ENCODE measurements at places on chromosomes 4 and X. TPM values are rescaled to one million over a fixed set of nuclear protein-coding genes. Genes with fewer than 3 reads are reported as not detected.

DNA sequence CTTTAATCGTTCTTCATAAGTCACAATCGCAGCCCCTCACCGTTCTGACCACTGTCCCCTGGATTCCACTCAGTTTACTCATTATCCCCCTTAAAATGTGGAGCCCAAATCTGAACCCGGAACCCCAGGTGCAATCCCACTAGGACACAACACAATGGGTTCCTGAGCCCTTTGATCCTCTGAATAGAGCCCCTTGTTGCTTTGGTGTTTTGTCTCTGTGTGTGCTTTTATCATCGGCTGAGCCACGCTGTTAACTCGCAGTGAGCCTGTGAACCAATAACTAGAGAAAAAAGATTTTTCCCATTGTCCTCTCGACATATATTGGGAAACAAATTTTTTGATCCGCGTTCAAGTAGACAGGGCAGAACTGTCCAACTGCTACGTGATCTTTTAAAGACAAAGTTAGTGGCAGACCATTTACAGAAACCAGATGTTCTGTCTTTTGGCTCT, 617 bp upstream of the PDHA1 start:
- H3K27ac ChIP-seq = peak overlapping the region; percentile 93
- no peak for DNase-seq
- H3K4me1 ChIP-seq = peaks cover 2% of the 10 kb centered on the region
- no peaks in the 10 kb centered on the region for H3K27me3 ChIP-seq

- H3K27me3 ChIP-seq = no peaks in the 10 kb centered on the region
- H3K4me3 ChIP-seq = no peak overlapping the region
- H3K36me3 ChIP-seq = no peaks in the 10 kb centered on the region
- no peak overlapping the region for H3K27ac ChIP-seq
Observed at GRCh38 chrX:139025816-139026215, 314.3 kb upstream of the FGF13 start.

Gene CT45A10
- not detected for total RNA-seq

DNA sequence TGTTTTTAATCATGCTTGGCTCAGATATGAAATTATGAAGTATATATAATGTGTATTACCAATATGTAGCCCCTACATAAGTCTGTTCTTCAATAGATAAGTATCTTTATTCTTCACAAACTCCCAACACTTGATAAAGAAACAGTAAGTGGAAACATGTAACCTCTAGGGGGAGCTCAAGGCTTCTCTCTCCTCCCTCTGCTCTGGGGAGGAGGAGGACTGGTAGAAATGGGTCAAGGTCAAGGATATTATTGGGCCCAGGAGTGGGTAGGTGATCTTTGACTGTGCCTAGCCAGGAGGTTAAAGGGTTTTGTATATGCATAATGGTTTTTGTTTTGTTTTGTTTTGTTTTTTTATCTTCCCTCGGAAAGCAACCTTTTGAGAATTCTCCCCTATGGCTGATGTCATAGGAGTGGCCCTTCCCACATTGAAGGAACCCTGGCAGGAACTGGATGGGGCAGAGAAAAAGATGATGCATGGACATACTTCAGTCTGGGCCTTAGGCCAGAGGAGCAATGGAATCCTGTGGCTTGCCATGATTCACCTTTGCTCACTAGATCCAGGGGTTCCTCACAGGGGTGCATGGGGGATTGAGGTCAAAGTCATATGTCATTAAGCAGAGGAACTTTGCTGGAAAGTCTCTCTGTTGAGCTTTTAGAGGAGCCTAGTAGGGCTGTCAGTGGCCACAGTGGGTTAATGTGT, 460.3 kb downstream of the MID1IP1 start:
- no peak overlapping the region for H3K4me3 ChIP-seq
- H3K36me3 ChIP-seq = no peaks in the 10 kb centered on the region
- DNase-seq = no peak
- peaks cover 7% of the 10 kb centered on the region for H3K27me3 ChIP-seq
- H3K4me1 ChIP-seq = no peaks in the 10 kb centered on the region

Gene PLAC8
- not detected for total RNA-seq

- no peak overlapping the region for H3K27ac ChIP-seq
- no peak for DNase-seq
- no peak overlapping the region for H3K4me3 ChIP-seq
Observed at GRCh38 chr4:6887591-6888371, 21.8 kb upstream of the TBC1D14 start.

Gene LONRF3
- total RNA-seq = not detected

Gene SH3BGRL
- total RNA-seq = 53.0 TPM

DNA sequence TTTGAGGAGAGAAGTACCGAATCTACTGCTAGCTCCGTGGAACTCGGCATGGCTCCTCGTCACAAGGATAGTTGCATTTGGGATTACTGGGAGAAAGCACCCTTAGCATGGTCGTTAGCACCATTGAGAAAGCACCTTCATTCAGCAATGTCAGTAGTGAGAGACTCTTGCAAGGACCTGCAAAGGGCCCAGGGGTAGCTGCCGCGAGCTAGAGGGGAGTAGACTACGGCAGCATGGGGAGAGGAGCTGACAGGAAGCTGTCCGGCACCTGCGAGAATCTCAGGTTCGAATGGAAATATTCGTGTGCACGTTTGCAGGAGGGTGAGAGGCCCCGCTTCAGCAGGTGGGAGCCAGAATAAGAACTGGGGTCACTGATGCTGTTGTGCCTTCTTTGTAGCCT, 20.2 kb downstream of the TLR10 start:
- no peaks in the 10 kb centered on the region for H3K36me3 ChIP-seq
- no peaks in the 10 kb centered on the region for H3K4me1 ChIP-seq
- H3K4me3 ChIP-seq = no peak overlapping the region
- no peak overlapping the region for H3K27ac ChIP-seq

GRCh38 chr4:137909529-137910309, 332.4 kb downstream of the SLC7A11 start:
- DNase-seq = no peak
- H3K27ac ChIP-seq = no peak overlapping the region
- no peaks in the 10 kb centered on the region for H3K4me1 ChIP-seq
- H3K36me3 ChIP-seq = no peaks in the 10 kb centered on the region
- no peaks in the 10 kb centered on the region for H3K27me3 ChIP-seq
- no peak overlapping the region for H3K4me3 ChIP-seq

Gene FANCB
- 14.4 TPM for total RNA-seq

DNA sequence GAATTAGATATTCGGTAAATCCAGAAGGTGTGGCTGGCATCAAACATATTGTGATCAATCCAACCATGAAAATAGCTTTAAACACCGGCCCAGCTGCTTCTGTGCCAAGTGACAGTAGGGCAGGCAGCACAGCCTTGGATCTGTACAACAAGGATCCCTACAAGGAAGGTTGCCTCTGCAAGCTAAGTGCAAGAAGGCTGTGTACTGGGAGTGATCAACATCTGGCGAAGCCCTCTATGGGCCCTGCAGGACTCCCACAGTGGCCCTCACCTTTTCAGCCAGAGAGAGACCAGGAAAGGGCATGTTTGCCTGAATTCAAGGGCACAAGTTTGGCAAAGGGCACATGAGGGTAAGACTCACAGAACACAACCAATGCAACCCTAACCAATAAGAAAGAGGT, 9.6 kb downstream of the IRS4 start:
- H3K27me3 ChIP-seq = peaks cover 15% of the 10 kb centered on the region
- DNase-seq = no peak
- H3K4me3 ChIP-seq = no peak overlapping the region
- no peaks in the 10 kb centered on the region for H3K4me1 ChIP-seq

Gene IGSF1
- total RNA-seq = not detected

Gene ARHGEF6
- 3.1 TPM for total RNA-seq

- peaks cover 29% of the 10 kb centered on the region for H3K36me3 ChIP-seq
- no peak overlapping the region for H3K27ac ChIP-seq
- H3K4me3 ChIP-seq = no peak overlapping the region
Observed at GRCh38 chr4:150251752-150252190, 173.5 kb downstream of the DCLK2 start.

- no peaks in the 10 kb centered on the region for H3K36me3 ChIP-seq
- H3K4me3 ChIP-seq = no peak overlapping the region
- no peak for DNase-seq
- no peak overlapping the region for H3K27ac ChIP-seq
Observed at GRCh38 chr4:185722029-185722316, 90.0 kb downstream of the SORBS2 start.

- H3K27me3 ChIP-seq = no peaks in the 10 kb centered on the region
- peaks cover 23% of the 10 kb centered on the region for H3K36me3 ChIP-seq
- H3K4me1 ChIP-seq = no peaks in the 10 kb centered on the region
- no peak for DNase-seq
Observed at GRCh38 chr4:99314211-99314610, 7.0 kb downstream of the ADH1B start.

GRCh38 chr4:38667085-38667893, 3.3 kb downstream of the KLF3 start:
- DNase-seq = peak; percentile 99
- no peaks in the 10 kb centered on the region for H3K27me3 ChIP-seq
- peak overlapping the region; percentile 77 for H3K4me3 ChIP-seq
- peaks cover 20% of the 10 kb centered on the region for H3K4me1 ChIP-seq

- H3K4me1 ChIP-seq = no peaks in the 10 kb centered on the region
- no peaks in the 10 kb centered on the region for H3K36me3 ChIP-seq
- peaks cover 4% of the 10 kb centered on the region for H3K27me3 ChIP-seq
- DNase-seq = peak; percentile 5
Observed at GRCh38 chrX:110665223-110666002, 130.2 kb downstream of the CHRDL1 start.

Gene USP26
- total RNA-seq = not detected

DNA sequence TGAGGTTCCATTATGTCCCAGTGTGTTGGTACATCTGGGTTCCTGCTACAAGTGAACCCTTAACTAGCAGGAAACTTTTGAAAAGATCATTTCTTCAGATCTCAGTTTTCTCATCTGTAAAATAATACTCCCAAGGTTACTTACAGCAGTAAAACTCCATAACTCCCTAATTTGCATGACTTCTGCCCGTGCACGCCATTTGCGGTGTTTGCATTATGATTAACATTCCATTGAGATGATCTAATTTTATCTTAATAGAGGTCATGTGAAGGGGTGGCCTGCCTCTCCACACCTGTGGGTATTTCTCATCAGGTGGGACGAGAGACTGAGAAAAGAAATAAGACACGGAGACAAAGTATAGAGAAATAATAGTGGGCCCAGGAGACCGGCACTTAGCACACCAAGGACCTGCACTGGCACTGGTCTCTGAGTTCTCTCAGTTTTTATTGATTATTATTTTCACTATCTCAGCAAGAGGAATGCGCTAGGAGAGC, 219.8 kb downstream of the TLL1 start:
- H3K27me3 ChIP-seq = no peaks in the 10 kb centered on the region
- H3K4me1 ChIP-seq = no peaks in the 10 kb centered on the region
- no peaks in the 10 kb centered on the region for H3K36me3 ChIP-seq
- DNase-seq = no peak
- no peak overlapping the region for H3K27ac ChIP-seq
- no peak overlapping the region for H3K4me3 ChIP-seq

- H3K27me3 ChIP-seq = no peaks in the 10 kb centered on the region
- H3K4me3 ChIP-seq = no peak overlapping the region
- H3K36me3 ChIP-seq = no peaks in the 10 kb centered on the region
- no peaks in the 10 kb centered on the region for H3K4me1 ChIP-seq
Observed at GRCh38 chr4:148868191-148868590, 426.0 kb upstream of the NR3C2 start.

- DNase-seq = no peak
- no peak overlapping the region for H3K27ac ChIP-seq
- no peaks in the 10 kb centered on the region for H3K4me1 ChIP-seq
- no peak overlapping the region for H3K4me3 ChIP-seq
- H3K27me3 ChIP-seq = no peaks in the 10 kb centered on the region
- no peaks in the 10 kb centered on the region for H3K36me3 ChIP-seq
Observed at GRCh38 chr4:14513471-14513870, 488.8 kb upstream of the CPEB2 start.

DNA sequence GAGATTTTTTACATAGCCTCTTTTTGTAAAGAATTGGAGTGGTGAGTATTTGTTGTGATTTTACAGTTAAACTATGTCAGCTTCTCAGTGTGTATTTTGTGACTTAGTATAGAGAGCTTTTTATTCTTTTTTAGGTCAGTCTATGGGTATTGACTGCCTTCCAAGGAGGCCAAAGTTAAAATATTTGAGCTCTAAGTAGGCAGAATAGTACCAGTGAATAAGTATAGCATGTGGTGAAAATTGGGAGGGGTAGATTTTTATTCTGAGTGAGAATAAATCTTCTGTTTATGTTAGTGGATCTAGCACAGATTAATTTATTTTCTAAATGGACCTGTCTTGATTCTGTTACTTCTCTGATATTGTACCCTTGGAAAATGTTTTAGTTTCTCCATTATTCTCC, 37.5 kb downstream of the HERC3 start:
- H3K36me3 ChIP-seq = no peaks in the 10 kb centered on the region
- no peaks in the 10 kb centered on the region for H3K27me3 ChIP-seq
- no peak overlapping the region for H3K27ac ChIP-seq

- no peaks in the 10 kb centered on the region for H3K4me1 ChIP-seq
- no peak overlapping the region for H3K4me3 ChIP-seq
- DNase-seq = no peak
- no peaks in the 10 kb centered on the region for H3K27me3 ChIP-seq
Observed at GRCh38 chr4:66750273-66750672, 795.0 kb downstream of the CENPC start.

DNA sequence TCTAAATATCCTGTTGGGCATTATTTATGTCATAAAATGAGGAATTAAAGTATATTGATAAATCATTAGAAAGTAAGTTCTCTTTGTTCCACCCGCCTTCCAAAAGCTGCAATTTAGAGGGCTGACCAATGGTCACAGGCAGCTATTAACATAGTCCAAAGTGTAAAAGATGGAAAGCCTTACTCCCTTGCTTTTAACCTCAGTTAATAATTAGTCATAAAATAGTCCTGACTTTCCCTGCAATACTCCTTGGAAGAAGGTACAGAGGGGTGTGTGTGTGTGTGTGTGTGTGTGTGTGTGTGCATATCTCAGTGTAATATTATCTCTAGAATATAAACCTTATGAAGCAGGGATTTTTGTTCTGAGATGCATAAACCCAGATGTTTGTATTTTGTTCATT, 275.4 kb downstream of the FAT4 start:
- no peak for DNase-seq
- H3K27ac ChIP-seq = no peak overlapping the region
- no peak overlapping the region for H3K4me3 ChIP-seq
- H3K27me3 ChIP-seq = no peaks in the 10 kb centered on the region
